ENCODE measurements at places on chromosomes 7 and 10.

GRCh38 chr7:101108330-101108857, 18.5 kb upstream of the SERPINE1 start:
- DNase-seq, result peak; percentile 36

DNA sequence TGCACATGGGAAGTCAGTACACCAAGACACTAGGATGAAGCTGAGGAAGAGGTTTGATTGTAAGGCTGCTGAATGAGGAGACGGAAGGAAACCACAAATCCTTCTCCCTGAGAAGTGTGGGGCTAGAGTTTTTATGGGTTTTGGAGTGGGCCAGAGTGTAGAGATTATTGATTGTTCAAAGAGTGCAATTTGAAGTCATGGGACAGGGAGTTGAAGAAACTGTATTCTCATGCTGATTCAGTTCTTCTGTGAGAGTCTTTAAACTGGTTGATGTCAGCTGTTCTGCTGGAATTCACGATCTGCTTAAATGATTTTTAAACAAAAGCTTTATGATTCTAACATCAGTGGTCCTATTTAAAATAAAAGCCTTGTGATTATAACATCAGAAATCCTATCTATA, 91.2 kb downstream of the CSTF2T start:
- no peak for DNase-seq

GRCh38 chr7:156017431-156017830, 205.2 kb upstream of the SHH start:
- no peak for DNase-seq

DNA sequence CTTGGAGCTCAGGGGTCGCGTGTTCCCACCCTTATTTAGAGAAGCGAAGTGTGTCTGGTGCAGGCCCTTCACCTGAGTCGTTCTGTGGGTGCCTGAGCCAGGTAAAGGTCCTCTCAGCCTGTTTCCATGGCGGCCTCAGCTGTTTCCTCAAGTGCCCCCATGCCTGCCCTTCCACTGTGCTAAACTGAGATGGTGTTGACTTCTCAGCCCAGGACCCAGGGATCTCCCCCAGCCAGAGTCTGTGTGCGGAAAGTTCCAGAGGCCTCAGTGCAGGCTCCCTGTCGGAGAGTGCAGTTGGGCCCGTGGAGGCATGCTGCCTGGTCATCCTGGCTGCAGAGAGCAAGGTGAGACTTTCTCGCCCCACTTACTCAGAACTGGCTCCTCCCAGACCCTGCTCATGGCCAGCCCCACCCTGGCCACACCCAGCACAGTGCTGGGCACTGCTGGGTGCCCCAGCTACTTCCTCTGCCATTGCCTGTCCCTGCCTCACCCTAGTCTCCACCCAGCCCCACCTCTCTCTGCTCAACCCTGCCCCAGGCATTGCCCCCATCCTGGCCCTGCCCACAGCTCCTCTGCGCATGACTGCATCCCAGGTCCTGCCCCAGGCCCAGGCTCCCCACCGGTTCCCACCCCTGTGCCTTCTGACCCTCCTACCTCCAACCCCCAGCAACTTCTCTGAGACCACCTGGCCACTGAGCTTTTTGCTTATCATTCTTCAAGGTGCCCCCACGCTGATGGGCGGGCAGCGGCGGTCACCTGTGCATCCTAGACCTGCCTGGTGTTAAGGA, 20.3 kb downstream of the NACAD start:
- DNase-seq, result no peak

DNA sequence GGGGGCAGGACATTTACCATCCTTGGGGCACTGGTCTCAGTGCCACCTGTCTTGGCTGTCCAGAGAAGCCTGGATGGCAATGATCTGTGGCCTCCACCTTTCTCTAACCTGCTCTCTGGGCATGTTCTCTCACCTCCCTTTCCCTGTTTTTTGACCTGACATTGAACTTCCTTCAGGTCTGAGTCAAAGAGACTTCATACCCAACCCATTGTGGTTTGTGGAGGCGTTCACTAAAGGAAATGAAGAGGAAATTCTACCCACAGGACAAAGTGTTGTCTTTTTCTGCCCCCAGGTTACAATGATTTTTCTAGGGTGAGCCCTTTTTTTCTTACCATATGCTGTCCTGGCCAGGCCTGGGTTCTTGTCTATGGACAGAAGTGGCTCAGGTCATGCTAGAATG, 76.6 kb downstream of the CYP26A1 start:
- no peak for DNase-seq

- DNase-seq, result no peak
Measured at GRCh38 chr7:3103614-3104398, 60.1 kb upstream of the CARD11 start.

- DNase-seq, result no peak
Measured at GRCh38 chr10:27446091-27446918, 57.8 kb upstream of the RAB18 start.

GRCh38 chr7:94432817-94433216, 38.1 kb downstream of the COL1A2 start:
- DNase-seq, result no peak

DNA sequence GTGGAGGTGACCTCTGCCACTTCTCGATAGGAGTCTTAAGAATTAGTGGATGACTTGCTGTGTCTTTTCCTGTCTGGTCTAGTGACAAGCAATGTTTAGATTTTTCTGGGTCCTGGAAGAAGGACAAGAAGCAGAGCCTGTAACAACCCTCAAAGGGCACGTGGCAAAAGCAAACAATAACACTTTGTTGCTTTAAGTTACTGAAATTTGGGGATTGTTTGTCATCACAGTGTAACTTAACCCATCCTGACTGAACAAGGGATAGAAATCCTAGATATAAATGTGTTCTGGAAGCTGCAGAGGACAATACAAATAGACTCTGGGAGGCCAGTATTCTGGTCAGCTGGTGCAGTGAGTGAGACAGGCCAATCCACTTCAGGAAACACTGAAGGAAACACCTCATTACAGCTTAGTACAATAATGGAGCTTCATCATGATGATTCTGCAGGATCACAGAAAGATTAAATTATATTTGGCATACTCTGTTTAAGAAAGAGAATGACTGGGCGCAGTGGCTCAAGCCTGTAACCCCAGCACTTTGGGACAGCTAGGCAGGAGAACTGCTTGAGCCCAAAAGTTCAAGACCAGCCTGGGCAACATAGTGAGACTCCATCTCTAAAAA, 23.3 kb downstream of the ENKUR start:
- DNase-seq, result no peak

GRCh38 chr7:34612661-34613060, 45.4 kb upstream of the NPSR1 start:
- DNase-seq, result no peak

DNA sequence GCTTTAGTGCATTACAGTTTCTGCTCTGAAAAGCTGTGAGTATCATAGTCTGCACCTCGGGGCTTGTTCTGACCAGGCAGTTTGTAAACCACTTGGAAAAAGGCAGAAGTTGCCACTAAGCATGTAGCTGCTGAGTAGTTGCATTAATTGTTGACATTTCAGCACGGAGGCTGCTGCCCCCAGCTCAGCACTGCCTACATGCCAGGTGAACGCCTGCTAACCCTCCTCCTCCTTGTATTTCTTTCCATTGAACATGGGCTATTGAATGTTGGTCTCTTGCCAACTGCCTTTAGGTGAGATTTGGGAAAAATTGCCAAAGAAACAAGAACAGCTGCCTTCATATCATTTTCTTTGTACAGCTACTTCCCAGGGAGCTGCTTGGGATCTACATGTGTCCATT, 164.2 kb downstream of the RAPGEF5 start:
- DNase-seq, result no peak

DNA sequence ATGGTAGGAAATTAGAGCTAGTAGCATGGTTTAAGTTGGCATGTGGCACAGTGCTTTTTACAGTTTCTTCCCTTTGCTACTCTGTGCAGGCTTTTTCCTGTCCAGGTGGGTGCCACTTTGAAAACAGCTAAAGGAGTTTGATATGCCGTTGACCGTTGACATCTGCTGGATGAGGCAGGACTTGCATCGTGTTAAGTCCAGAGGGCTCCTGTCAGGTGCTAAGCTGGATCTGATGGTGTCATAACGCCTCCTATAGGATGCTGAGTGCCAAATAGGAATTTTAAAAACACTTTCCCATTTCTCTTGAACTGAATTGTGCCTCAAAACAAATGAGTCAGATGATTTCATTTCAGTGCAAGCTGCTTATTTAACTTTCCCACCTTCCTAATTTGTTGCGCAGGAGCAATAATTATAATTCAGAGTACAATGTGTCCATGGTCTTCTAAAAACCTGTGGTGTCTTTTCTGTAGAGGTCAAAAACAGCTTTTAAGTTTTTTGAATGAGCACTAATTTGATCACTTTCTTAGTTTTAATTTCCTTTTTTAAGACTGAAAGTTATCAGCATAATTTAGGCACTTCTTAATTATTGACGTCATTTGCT, 178.3 kb downstream of the CDCA7L start:
- DNase-seq, result peak; percentile 5

GRCh38 chr10:19728376-19728775, 87.9 kb upstream of the PLXDC2 start:
- DNase-seq, result no peak

- no peak for DNase-seq
Measured at GRCh38 chr10:43153901-43154300, 15.7 kb downstream of the CSGALNACT2 start.

GRCh38 chr10:129193148-129193547, 273.9 kb upstream of the MGMT start:
- no peak for DNase-seq

GRCh38 chr10:55144001-55144400, 343.0 kb upstream of the PCDH15 start:
- no peak for DNase-seq

GRCh38 chr7:102291056-102291915, 4.6 kb downstream of the SH2B2 start:
- DNase-seq, result peak; percentile 28

DNA sequence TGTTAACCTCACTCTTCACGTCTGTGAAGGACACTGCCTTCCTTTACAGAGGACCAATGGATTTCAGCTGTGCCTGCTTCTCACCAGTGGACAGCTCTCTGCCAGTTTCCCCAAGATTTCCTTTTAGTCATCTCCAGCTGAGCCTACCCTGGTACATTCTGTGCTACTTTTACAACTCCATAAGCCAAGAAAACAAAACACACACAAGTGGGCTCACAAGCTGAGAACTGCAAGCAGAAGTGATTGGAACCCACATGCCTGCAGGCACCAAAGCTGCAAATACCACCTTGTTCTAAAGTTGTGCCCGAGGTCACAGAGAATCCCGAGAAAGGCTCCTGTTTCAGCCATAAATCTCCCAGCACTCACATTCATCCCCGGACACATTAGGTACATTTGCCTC, 636.8 kb downstream of the PHTF2 start:
- no peak for DNase-seq

DNA sequence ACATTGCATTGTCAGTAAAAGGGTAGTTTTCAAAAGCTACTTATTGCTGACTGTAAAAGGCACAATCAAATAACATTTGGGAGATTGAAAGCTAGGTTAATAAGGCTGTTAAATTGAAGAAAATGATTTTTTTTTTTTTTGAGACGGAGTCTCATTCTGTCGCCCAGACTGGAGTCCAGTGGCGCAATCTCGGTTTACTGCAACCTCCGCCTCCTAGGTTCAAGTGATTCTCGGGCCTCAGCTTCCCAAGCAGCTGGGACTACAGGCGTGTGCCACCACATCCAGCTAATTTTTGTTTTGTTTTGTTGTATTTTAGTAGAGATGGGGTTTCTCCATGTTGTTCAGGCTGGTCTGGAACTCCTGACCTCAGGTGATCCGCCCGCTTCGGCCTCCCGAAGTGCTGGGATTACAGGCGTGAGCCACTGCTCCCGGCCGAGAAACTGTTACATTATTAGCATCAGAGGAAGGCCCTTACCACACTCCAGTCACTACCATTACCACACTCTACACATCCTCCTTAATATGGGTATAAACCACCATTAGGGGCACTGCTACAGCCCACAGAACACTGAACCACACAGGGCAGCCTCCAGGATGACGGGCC, 1.0 kb downstream of the CYP51A1 start:
- no peak for DNase-seq

DNA sequence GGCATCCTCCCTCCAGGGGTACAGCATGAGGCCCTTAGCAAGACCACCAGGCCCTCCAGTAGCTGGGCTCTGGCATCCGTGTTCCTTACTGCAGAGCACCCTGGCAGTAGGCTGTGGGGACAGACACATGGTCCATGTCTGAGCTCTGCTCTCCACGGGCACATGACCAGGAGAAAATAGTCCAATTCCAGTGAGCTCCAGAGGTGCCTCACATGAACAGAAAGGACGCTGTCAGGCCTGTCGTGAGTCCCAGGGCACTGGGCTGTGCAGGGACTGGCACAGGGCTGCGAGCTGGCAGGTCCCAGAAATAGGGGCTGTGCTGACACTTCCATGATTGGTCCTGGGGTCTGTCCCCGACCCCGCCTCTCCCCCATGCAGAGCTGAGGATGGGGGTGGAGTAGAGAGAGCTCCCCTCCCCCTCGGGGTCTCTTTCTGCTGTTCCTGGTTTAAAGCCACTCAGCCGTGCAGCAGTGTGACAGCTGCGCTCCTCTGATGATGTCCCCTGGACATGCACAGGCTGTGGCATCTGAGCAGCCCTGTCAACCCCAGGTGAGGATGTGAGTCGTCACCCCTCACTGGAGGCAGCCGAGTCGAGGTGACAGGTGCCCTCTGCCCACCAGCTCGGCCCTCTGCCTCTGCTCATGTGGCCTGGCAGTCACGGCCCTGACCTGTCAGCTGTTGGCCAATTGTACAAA, 25.2 kb upstream of the ZNF488 start:
- no peak for DNase-seq

DNA sequence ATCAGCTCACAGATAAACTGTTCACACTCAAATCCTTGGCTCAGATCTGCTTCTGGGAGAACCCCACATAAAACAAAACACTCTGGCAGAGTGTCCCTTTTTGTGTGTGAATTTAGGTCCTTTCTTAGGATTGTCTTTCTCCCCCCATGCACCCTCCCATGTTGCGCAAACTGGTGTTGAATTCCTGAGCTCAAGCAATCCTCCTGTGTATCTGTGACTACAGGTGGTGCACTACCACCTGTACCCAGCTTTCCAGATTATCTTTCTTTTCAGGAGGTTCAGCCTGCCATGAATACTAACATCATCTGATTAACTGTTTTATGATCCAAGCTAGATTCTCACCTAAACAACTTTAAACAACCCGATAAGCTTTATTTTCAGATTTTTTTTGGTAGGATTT, 177.6 kb upstream of the CSTF2T start:
- DNase-seq, result no peak

GRCh38 chr7:50633414-50633710, 68.2 kb upstream of the DDC start:
- DNase-seq, result no peak

DNA sequence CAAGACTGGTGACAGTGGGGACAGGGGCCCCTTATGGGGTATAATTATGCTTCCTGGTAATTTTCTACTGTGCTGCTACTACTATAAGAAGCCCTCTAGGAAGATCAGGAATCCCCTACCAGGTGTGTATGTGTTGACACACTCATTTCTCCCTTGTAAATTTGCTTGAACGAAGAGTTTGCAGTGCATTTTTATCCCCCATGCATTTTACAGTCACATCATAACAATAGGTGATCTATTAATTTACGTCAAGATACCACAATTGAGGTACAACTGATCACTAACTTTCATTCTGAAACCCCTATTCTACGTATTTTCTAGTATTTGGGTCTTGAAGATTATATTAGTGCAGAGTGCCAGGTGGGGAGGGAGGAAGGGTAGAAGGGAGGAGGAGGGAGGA, 252.2 kb downstream of the NSUN6 start:
- DNase-seq, result no peak

All from CD4-positive, alpha-beta T cell treated with Interferon gamma for 1 hour (primary cell).